Stimulated activated CD4-positive, alpha-beta T cell treated with anti-CD3 and anti-CD28 coated beads, TNF-alpha, amount 100 ng/mL, for 1 hour (primary cell): ENCODE measurements at places on chromosomes 16 and 17.

GRCh38 chr16:27174798-27175197, 28.5 kb upstream of the KDM8 start:
- no peak for DNase-seq

- DNase-seq = no peak
These were observed 43.4 kb downstream of the ENGASE start for GRCh38 chr17:79117905-79118487.

DNA sequence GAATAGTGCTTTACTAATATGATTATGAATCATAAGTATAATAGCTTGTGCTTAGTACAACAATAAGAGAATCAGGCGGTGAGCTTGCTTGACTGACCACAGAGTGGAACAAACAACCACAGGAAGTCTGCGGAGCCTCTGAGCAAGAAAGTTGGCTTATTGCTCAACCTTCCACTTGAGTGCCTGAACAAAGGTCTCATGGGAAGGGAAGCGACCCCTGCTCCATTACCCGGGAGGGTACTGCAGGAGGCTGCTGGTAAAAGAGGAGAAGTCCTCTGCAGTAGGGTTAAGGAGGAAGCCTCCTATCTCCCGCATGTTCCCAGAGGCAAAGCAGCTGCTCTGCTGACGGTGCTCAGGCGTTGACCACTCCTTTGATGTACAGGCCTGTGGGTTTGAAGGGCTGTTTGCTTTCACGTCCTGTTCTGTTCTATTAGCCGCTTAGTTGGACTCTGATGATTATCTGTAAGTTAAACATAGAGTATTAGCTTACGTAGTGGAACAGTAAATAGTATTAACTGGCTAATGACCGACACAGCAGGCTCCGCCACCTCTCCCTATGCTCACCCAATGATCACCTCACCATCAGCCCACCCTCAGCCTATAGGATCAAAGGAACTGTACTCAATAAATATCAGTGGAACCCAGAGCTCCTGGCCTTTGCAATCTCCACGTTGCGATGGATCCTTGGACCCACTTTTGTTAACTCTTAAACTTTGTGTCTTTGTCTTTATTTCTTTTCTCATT, 17.5 kb downstream of the ALOX15B start:
- DNase-seq = no peak

DNA sequence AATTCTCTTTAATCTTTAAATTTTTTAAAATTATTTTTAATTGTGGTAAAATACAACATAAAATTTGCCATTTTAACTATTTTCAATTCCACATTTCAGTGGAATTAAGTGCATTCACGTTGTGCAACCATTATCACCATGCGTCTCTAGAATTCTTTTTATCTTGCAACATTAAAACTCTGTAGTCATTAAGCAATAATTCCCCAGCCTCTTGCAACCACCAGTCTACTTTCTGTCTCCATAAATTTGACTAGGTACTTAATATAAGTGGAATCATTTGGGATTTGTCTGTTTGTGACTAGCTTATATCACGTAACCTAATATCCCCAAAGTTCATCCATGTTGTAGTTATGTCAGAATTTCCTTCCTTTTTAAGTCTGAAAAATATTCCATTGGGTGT, 79.1 kb downstream of the TAOK1 start:
- DNase-seq = no peak

DNA sequence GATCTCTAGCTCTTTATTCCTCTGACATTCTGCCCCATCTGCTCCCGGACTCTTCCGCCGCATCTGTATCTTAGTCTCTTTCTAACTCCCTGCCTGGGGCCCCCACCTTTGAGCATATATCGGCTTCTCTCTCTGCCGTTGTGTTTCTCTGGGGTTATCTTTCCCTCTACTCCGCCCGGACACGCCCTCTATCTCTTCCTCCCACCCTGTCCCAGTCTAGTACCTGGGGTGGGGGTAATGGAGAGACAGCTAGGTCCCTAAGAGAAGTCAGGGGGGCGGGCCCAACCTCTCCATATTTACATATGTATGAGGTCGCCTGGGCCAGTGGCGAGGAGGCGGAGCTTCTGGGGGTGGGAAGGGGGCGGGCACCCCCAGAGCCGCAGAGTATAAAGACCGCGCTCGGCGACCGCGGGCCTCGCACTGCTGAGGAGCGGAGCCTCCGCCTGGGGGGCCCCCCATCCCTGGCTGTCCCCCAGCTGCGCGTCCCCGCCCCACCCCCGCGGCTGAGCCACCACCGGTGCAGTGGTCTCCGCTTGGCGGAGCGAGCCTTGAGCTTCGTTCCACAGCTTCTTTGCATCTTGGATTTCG, at the start of gene ATP1B2:
TSS of gene ATP1B2 (plus strand) at position 418 of the 588 bp plus-strand sequence. CDS start 593 bp downstream, outside the sequence.
- peak; percentile 40 for DNase-seq

DNA sequence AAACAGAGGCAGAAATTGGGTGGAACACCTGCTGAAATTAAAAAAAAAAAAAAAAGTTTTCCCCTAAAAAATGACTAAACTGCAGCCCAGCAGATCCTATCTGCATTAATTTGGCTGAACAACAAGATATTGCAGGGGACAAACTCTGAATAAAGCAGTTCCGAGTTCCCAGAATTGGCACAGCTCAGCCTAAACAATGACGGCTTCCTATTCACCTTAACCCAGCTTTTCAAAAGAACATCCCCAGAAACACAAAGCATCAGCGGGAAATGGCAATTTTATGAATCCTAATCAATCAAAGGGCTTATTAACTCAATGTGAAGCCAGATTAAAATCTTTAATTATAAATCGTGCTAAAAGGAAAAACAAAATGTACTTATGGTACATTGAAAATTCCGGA, 497.8 kb upstream of the ZFHX3 start:
- no peak for DNase-seq

DNA sequence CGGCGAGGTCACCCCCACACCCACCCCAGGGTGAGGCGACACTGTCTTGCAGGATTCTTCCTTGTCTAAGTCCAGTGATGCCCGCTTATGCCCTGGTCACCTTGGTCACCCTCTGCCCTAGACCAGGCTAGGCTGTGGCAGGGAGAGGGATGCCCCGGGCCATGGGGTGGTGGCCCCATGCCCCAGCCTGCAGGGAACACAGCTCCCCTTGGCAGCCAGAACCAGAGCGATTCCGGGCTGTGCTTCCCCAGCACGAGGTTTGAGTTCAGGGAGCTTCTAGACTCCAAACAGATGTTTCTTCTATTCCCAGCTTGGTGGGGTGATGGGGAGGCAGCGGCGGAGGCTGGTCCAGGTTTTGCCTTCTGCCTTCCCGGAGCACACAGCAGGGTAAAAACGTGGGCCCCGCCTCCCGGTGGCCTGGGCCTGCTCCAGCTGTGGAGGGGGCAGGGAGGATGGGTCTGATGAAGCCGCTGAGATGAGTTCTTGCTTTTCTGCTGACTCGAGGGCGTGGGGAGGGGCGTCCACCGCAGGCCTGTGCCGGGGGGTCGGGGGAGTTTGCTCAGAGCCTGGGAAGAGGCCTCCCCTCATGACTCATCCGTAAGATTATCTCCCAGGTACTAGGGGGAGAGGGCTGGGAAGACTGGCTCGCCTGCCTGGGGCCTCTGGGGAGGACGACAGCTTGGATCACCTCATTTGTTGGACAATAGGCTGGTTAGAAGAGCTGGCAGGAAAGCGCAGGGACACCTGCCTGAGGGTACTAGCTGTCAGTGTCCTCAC, 15.4 kb downstream of the SMTNL2 start:
- DNase-seq = no peak

DNA sequence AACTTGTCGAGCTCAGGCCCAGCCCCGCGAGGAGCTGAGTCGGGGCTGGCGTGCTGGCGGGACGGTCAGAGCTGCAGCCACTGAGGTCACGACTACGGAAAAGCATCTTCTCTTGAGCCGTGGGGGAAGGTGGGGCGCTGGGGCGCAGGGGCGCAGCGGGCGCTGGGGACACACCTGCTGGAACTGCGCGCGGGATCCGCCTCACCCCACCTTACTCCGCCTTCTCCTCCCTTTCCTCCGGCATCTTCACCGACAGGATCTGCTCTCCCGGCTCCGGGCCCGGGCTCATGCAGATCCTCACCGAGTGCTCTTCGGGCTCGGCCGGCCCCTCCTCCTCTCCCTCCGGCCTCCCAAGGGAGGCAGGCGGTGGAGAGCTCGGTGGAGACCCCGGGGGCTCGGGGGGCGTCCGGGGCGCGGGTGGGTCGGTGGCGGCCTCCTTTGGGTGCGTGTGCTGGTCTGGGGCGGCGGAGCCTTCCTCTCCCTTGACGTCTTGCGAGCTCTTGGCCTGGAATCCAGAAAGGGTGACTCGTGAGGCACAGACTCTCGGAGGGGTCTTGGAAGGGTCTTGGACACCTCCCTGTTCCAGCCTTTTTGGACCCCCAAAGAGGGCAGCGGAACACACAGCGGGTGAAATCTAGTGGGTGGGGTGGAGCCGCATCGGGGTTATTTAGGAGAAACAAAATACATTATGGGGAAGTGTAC, 81.8 kb upstream of the KIFC3 start:
- no peak for DNase-seq

- DNase-seq = peak; percentile 42
These were observed 672 bp upstream of the ALKBH5 start for GRCh38 chr17:18182978-18183333.

DNA sequence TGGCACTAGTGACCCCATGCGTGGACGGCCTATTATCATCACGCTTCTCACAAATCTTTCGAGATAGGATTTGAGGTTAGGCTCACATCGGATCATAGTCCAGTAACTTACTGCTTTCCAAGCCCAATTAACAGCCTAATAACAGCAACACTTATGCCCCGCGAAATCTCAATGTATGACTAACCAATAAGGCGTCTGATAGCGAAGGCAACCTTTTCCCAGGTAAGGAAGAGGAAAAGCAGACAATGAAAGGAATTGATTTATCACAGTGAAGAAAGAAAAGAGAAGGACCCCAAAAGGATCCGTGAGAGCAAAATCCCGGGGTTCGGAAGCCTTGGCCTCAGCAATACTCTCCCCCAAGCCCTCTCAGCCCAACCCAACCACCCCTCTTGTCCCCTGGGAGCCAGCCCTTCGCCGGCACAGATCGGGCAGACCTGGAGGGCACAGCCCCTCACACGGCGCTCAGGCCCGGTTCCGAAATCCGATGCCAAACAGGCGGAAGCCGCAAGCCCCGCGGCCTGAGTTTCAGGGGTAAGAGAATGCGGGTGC, 534 bp downstream of the GPATCH8 start:
- DNase-seq = peak; percentile 2

- no peak for DNase-seq
These were observed 44.6 kb downstream of the NFAT5 start for GRCh38 chr16:69610356-69610755.

- DNase-seq = no peak
These were observed 154.8 kb upstream of the TNRC6C start for GRCh38 chr17:77803726-77804125.

DNA sequence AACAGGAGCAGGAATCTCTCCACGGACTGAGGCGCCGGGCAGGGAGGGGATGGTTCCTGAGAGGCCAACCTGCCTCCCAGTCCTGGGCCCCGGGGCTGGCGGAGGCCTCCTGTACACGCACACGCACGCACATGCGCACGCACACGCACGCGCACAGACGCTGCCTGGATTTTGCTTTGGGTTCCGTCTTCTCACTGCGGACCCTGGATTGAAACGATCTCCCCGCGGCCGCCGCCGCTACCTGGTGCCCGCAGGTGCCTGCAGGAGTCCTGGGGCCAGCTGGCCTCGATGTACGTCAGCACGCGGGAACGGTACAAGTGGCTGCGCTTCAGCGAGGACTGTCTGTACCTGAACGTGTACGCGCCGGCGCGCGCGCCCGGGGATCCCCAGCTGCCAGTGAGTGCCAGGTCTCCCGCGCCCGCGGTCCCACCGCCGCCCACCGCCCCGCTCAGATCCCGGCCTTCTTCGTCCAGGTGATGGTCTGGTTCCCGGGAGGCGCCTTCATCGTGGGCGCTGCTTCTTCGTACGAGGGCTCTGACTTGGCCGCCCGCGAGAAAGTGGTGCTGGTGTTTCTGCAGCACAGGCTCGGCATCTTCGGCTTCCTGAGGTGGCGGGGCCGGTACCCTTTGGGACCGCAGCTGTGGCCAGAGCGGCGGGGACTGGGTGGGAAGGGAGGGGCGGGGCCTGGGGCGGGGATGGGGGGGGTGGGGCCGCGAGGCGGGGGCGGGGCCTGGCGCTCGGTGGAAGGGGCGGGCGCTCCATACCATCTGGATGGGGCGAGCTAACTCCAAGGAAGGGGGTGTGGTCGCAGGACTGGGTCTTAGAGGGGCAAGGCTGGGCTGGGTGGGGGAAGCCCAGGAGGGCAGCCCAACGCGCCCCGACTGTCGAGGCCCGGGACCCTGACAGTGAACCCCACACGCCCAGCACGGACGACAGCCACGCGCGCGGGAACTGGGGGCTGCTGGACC, 12.3 kb downstream of the CES4A start:
- no peak for DNase-seq
